Omental fat pad (tissue), 4 donors: ENCODE measurements at places on chromosomes 2 and 18.

GRCh38 chr2:196054631-196055030 lies 14.0 kb downstream of the DNAH7 start:
- no peak for DNase-seq

- DNase-seq, result no peak
These were observed 165.0 kb downstream of the KLHL29 start for GRCh38 chr2:23549821-23550530.

- DNase-seq, result no peak
These were observed 2.1 kb downstream of the HK2 start for GRCh38 chr2:74835831-74836674.

DNA sequence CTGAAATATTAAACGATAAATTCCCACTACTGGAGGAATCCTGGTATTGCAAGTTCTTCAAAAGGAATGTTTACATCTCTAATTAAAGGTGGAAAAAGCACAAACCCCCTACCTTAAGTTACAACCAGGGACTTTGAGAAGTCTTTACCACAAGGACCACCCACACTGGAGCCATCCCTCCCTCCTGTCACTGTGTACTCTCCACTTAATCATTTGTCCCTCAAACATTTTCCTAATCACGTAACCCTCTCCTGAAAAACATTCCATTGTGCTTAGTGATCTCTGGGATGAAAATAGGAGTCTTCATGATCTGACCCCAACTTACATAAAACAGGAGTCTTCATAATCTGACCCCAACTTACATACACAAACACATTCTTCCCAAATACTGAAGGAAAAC lies 85.7 kb downstream of the SUCLG1 start:
- no peak for DNase-seq

DNA sequence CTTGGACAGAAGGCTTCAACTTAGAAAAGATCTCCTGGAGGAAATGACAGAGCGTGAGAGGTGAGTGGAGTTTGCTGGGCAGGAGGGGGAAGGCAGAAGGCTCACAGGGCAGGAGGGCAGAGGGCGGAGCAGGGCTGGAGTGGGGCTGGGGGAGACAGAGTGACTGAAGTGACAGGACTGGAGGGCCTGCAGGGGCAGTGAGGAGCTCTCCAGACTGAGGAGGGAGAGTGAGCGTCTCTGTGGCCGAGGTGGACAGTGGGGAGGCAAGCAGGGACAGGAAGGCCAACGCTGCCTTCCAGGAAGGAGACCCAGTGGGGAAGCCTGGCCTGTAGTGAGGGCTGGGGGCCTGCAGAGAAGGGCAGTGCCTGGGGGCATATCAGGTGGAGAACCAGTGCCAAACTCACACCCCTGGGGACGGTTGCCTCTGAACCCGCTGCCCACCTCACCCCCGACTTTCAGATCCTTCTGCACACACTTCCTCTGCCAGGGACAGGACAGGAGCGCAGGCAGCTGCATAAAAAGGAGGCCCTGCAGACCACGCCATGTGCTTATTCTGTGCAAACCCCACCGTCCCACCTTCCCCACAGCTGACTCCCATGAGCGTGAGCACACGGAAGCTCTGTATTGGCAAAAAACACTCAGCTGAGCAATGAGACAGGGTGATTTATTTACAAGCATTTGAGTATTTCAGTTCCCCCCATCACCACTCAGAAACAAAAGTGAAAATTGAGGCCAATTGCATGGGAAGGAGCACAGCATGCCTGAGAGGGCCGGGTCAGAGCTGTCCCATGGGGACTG lies 244.3 kb downstream of the FAM210A start:
- DNase-seq, result no peak

DNA sequence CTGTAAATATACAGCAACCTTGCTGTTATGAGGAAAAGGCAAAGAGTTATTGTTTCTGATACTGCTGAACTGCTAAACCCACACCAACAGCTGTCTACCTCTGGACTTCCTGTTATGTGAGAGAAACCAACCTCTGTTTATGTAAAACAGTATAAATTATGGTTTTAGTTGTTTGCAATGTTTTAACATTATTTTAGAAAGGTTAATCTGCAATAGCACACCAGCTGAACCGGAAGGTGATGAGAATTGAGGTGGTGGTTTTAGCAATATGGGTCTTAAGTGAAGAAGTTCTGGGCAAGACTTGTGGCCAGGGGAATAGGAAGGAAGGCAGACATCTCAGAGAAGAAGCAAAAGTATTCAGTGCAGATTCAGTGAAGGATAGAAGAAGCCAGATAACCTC lies 237.8 kb downstream of the PLCL1 start:
- no peak for DNase-seq

GRCh38 chr18:59266886-59267502 lies 6.3 kb downstream of the RAX start:
- no peak for DNase-seq

- DNase-seq, result no peak
These were observed 12.6 kb upstream of the TMX3 start for GRCh38 chr18:68727506-68727905.

DNA sequence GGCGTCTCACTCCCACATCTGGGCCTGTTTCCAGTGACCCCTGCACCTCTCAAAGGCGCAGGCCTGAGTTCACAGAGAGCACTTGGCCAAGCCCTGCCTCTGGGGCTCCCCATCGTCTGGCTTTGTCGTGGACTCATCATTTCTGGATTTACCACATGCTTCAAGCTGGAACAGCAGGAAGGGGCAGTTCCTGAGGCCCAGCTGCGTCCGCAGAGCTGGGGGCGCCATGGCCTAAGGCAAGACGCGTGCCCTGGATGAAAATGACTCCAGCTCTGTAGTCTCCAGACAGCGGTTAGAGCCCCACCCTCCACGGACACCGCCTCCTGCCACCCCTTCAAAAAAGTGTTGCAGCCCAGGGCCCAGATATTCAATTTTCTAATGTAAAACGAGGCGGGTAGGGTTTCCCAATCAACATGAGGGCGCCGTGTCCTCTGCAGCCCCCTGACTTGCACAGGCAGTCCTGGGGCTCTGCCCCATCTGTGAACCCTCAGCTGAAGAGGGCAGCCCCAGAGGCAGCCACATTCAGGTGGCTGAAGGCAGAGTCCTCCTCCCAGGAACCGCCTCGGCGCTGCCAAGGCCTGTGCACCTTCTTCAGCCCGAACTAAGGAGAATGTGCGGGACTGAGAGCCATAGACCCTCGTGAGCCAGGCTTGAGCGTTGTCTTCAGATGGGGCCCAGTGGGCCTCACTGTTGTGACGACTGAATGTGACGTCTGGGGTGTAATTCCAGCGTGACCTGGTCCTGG lies 85.5 kb downstream of the NFATC1 start:
- DNase-seq, result no peak

- no peak for DNase-seq
These were observed 207.2 kb downstream of the VAPA start for GRCh38 chr18:10121028-10121427.

DNA sequence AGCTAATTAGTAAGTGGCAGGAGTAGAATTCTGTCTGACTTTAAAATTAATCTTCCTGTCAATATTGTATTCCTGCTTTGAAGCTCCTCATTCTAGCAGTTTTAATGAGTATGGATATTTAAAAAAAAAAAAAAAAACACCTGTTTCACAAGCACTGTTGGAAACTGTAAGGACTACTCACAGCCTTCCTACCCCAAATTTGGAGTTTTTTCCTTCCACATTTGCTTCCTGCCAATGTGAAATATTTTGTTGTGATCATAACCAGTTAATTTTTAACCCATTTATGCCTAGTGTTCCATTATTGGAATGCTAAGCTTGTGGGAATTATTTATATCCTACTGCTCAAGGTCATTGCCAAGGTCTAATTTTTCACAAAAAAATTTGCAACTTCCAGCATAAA lies 36.1 kb upstream of the SCYGR2 start:
- DNase-seq, result no peak

DNA sequence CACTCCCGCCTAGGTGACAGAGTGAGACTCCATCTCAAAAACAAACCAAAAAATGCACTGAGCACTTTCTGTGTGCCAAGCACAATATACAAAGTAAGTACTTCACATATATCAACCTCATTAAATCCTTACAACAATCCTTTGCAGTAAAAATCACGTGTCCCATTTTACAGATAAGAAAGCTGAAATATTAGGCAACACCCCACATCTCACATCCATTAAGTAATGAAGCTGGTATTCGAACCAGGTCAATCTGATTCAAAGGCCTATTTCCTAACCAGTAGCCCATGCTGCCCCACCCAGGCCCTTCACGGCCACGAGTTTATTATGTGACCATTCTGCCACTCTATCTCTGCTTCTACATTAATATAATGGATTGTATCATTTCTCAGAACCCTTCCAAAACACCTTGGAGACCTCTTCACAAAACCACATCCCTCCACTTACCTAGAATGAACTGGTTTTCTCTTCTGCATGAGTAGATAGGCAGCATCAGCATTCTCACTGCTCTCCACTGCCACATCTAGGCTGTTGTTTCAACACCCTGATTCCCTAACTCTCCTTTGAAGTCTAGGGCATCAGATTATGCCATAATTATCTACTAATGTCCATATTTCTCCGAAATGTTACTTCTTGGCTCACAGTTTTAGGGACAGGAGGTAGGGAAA lies 3.1 kb upstream of the EXOC6B start:
- DNase-seq, result no peak

DNA sequence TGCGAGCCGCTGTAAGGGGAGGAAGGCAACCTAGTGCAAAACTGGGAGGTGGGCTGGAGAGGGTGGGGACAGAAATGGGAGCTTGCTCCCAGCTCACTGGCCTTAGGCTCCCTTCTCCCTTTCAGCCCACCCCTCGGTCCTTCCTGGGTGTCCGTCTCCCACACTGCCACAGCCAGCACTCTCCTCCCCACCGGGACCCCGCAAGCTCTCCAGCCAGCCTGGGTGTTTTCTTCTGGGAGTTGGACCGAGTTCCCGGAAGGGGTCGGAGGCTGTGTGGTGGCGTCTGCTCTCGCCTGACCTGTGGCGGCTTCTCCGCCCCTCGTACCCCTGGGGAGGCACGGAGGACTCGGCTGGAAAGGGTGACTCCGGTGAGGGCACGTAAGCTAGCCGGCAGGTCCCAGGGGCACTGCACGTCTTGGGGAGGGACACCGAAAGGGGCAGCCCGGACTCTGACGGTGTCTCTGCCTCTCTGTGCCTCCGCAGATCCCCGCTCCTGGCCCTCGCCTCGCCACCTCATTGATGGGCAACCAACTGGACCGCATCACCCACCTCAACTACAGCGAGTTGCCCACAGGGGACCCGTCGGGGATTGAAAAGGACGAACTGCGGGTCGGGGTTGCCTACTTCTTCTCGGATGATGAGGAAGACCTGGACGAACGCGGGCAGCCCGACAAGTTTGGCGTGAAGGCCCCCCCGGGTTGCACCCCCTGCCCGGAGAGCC lies 1.1 kb downstream of the LRATD1 start:
- no peak for DNase-seq
